ENCODE measurements at places on chromosomes 2 and 18.
A peak's percentile ranks its signal among the peaks of the same experiment; 100 is the strongest.

DNA sequence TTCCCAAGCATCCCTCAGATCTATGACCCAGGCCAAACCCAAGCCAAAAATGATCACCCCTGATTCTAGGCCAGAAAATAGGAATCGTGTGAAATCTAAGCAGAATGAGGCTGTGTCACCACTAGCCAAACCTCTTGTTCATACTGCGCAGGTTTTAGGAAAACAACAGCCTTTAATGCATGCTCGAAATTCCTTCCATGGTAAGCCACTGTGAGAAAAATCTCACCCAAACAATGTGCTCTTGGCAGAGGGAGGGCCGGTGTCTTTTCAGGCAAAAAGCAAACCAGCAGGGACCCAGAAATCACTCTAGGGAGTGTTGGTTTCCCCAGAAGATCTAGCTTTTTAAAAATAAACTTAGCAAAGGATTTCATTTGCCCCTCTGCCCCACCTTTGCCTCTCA lies 71.2 kb upstream of the FOSL2 start:
- DNase-seq = no peak

DNA sequence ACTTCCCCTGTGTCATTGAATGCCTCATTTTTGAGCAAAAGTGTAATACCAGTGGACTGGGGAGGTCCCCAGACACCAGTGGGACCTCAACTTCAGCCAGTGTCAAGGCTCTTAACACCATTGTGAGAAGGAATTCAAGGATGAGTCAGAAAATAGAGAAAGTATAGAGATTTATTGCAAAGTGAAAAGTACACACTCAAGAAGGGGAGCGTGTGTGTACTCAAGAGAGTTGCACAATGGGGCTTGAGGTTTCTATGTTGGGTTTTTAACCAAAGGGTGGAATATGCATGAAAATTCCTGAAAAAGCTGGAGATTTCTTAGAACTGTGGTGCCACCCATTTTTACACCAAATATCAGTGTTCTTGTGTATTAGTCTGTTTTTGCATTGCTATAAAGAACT lies 81.9 kb downstream of the ADCYAP1 start:
- DNase-seq = no peak

DNA sequence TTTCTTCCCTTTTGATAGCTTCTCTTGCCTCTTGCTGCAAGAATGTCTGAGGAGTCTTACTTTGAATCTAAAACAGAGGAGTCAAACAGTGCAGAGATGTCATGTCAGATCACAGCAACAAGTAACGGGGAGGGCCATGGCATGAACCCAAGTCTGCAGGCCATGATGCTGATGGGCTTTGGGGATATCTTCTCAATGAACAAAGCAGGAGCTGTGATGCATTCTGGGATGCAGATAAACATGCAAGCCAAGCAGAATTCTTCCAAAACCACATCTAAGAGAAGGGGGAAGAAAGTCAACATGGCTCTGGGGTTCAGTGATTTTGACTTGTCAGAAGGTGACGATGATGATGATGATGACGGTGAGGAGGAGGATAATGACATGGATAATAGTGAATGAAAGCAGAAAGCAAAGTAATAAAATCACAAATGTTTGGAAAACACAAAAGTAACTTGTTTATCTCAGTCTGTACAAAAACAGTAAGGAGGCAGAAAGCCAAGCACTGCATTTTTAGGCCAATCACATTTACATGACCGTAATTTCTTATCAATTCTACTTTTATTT lies 133.5 kb upstream of the CDCA7 start:
- no peak for DNase-seq

DNA sequence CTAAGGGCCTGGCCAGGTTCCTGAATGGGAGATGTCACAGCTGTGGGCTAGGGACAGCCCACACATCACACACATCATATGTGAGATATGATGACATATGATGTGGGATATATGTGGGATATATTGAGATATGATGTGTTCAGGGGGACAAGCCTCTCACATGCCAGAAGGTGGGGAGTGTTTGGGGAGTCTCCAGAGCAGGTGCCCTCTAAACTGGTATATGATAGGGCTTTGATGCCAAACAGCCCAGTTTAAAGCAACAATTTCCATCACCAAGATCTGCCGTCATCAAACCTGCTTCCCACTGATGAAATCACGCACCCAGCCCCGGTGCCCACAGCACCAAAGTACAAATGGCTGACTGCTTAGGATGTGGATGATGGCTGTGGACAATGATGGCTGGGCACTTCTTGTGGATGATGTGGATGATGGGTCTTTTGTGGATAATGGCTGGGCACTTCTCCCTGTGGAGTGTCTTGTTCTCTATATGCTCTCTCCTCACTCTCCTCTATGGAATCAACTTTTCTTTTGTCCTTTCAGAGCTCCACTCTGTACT lies 50.9 kb downstream of the FBLN7 start:
- DNase-seq = peak; percentile 7

GRCh38 chr2:180570864-180571263 lies 409.5 kb upstream of the UBE2E3 start:
- DNase-seq = no peak

- peak; percentile 23 for DNase-seq
Measured at GRCh38 chr2:38602136-38602731, 494 bp downstream of the HNRNPLL start.

DNA sequence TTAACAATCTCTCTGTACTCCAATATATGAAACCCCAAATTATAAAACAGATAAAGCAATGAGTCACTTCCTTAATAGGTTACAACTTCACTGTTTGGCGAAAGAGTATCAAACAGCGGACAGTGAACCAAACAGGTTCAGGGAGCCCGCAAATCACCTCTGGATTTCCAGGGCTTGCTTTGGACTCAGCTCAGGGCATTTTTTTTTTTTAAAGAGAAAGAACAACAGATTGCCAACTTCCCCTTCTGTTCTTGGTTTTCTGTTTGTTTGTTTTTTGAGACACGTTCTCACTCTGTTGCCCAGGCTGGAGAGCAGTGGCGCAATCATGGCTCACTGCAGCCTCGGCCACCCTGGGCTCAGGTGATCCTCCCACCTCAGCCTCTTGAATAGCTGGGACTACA lies 52.7 kb downstream of the ABCB11 start:
- DNase-seq = no peak

DNA sequence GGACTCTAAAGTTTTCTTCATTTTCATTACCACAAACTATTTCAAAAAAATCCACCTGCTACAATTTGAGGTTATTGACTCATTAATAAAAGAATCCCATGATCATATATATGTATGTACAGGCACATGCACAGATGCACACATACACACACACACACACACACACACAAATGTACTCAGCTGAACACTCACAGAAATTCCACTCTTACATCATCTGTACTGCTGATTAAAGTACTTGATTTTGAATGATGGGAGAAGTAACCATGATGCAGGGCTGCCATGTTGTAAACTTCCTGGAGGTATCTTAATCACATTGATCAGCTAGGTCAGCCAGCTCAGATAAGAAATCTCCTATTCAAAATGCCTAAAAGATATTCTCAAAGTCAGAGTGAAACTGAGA lies 1313.2 kb upstream of the NRXN1 start:
- no peak for DNase-seq
